ENCODE measurements at places on chromosomes 3 and 15.

DNA sequence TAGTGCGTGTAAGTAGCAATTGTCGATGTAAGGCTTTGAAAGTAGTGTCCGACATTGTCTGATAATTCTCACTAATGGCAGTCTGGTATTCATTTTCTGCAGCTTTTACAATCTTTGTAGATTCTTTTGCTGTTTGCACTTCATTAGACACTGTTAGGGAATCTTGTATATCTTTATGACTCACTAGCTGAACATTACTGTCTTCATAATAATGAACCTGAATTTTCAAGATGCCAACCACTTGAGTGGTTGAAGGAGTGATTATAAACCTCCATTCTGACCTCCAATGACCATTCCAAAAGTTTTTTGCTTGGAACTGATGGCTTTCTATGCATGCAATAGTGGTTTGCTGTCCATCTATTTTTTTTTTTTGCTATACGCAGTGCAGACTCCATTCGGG lies 76.4 kb upstream of the MFGE8 start:
- no peak for DNase-seq

GRCh38 chr3:126179825-126180476 lies 435 bp downstream of the ALDH1L1 start:
- no peak for DNase-seq

DNA sequence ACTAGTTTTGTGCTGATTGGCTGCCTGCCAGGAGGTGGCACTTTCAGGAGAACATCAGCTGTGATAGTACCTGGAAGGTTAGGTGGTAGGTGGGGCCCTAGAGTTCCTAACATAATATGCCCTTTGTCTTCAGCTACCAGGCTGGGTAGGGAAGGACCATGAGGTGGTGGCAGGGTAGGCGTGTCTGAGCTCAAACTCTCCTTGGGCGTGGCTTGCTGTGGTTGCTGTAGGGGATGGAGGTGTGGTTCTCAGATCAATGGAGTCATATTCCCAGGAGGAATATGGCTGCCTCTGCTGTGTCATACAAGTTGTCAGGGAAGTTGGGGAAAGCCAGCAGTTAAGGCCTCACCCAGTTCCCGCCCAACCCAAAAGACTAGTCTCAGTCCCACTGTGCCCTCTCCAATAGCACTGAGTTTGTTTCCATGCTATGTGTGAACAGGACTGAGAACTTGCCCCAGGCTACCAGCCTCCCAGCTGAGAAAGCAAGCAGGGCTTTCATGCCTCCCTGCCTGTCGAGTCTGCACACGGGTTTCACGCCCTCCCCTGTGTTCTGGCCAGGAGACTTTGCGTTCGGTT lies 107.7 kb downstream of the CHCHD4 start:
- DNase-seq = no peak

GRCh38 chr3:15535732-15536131 lies 14.2 kb upstream of the COLQ start:
- no peak for DNase-seq

GRCh38 chr3:112632596-112632995 lies 8.3 kb downstream of the CCDC80 start:
- no peak for DNase-seq

- no peak for DNase-seq
Measured at GRCh38 chr15:35867356-35867755, 321.4 kb upstream of the DPH6 start.

DNA sequence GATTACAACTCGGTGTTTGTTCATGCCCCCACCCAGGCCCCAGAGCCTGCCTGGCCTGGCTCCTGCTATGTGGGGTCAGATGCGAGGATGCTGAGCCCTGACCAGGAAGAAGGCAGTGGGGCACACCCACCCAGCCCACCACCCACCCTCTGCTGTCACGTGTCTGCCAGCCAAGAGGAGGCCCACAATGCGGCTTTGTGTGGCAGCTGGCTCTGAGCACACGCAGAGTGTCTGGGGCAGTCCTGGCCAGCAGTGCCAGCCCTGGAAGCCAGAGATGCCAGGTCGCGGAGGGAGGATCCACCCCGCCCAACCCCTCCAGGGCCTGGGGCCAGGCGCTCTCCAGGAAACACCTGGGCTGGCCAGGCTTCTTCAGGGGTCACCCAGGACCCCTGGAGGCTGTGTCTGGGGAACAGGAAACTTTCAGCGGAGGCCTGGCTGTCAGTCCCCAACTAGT lies 26.4 kb upstream of the KLF13 start:
- DNase-seq = no peak

- no peak for DNase-seq
Measured at GRCh38 chr3:55177749-55178148, 249.9 kb upstream of the LRTM1 start.

GRCh38 chr3:183884097-183884426 lies 618 bp downstream of the PARL start:
- DNase-seq = no peak

DNA sequence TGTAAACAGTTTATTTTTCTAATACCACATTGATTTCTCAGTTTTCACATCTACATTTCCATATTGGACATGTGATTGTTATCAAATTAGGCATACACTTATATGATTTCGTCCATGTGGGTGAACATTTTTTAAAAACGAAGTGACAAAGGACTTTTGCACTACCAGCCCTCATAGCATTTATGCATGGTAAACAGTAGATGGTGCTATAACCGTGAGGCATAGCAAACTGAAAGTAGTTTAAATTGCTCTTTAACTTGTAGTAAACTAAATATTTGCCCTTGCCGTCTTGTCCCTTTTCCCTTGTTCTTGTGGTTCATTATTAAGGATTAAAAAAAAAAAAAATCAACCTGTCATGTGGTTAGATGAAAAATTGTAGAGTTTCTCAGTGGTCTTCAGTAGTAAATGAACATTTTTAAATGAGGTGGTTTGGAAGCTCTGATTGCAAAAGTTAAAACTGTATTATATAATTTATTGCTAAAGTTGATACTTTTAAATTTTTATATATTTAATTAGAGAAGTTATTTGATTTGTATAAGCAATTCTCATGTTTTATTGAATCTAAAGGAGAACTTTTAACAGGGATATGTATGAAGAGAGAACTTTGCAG lies 24.0 kb downstream of the STX19 start:
- no peak for DNase-seq

GRCh38 chr15:76196269-76197231 lies 114.7 kb downstream of the ETFA start:
- DNase-seq = no peak

All from activated naive CD4-positive, alpha-beta T cell (primary cell).